ENCODE measurements at places on chromosomes 1 and 21.
A peak's percentile ranks its signal among the peaks of the same experiment; 100 is the strongest.

GRCh38 chr1:30452925-30453324, 270.5 kb downstream of the MATN1 start:
- no peak for DNase-seq

- DNase-seq = no peak
Observed at GRCh38 chr1:17365293-17365692, 6.7 kb upstream of the PADI6 start.

DNA sequence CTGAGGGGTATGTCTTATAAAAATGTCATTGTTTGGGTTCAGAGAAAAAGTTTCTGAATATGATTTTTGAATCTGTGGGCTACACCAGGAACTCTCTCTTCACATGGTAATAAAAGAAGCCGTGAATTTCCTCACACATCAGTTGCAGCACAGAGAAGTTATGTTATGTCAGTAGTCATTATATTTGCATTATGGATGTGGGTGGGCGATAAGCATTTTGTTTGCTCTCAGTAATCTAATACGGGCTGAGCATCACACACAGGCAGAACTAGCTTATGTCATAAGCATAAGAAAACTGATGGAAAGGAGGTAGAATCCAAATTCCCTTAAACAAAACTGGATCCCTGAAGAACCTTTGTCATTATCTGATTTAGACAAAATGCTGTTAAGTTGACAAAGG, 70.8 kb downstream of the PRDM2 start:
- no peak for DNase-seq

GRCh38 chr1:26252718-26253117, 18.7 kb downstream of the CEP85 start:
- no peak for DNase-seq

DNA sequence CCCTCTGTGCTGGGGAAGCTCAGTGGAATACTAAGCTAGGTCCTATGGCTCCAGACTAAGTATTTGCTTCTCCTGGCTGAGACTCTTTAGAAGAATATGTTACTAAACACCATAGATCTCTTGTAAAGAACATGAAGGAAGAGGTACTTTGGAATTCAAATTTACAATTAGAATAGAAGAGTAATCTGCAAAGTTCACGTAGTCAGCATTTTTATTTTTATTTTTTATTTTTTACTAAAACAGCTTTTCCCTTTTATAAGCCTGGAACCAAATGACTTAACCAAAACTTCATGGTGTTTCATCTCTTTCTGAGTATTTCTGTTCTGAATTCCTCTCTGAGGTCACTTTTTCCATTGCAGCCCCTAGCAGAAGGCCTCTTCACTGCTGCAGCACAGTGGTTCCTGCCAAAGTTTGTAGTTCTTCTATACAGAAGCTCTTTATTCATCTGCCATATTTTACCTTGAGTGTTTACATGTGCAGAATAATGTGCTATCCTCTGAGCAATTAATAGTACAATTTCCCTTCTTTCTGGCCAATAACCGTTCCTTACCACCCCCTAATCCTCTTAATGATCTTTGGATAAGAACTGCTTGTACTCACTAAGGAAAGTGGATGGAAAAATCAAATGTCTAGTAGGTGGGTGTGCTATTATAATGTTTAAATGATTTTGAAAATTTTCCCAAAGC, 27.2 kb downstream of the TSEN15 start:
- no peak for DNase-seq

- no peak for DNase-seq
Observed at GRCh38 chr1:186915555-186915954, 86.8 kb downstream of the PLA2G4A start.

DNA sequence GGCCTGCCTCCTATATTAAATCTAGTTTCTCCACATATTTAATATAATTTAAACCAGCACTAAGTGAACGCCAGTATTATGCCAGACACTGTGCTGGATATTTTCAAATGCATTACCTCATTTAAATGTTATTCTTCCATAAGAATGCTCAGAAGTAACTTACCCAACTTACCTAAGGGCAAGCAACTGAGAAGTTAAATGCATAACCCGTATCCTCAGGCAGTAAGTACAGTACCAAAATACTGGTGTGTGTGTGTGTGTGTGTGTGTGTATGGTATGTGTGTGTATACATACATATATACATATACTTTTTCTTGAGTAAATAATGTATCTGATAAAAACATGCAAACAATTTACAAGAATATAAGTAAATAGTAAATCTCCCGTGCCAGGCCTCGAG, 9.0 kb upstream of the TRIM45 start:
- no peak for DNase-seq

DNA sequence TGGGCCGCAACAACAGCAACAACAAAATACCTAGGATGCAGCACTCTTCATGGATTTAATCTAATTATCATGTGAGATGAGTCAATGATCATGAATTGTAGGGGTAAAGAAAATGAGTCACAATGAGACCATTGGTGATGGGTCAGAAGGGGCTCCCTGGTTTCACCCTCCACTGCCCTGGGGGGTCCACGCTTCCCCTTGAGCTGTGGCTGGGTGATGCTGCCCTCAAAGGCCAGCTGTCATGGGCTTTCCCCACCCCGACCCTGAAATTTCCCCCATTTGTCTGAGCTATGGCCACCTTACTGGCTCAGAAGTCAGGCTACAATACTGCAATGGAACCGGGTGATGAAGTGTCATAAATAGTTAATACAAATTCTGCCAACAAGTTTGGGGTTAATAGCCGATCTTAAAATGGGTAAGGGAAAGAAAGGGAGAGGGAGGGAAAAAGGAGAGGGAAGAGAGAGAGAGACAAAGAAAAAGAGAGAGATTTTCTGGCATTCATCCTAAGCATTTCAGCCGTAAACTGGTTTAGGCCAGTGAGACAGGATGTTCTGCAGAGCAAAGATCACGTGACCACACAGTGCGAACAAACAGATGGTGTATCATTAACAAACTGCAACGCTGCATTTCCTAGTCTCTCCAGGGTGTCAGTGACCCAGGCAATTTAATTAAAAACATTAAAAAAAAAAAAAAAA, 143.4 kb upstream of the ERRFI1 start:
- DNase-seq = no peak

GRCh38 chr1:95095833-95096217, 21.3 kb upstream of the TLCD4 start:
- DNase-seq = no peak

DNA sequence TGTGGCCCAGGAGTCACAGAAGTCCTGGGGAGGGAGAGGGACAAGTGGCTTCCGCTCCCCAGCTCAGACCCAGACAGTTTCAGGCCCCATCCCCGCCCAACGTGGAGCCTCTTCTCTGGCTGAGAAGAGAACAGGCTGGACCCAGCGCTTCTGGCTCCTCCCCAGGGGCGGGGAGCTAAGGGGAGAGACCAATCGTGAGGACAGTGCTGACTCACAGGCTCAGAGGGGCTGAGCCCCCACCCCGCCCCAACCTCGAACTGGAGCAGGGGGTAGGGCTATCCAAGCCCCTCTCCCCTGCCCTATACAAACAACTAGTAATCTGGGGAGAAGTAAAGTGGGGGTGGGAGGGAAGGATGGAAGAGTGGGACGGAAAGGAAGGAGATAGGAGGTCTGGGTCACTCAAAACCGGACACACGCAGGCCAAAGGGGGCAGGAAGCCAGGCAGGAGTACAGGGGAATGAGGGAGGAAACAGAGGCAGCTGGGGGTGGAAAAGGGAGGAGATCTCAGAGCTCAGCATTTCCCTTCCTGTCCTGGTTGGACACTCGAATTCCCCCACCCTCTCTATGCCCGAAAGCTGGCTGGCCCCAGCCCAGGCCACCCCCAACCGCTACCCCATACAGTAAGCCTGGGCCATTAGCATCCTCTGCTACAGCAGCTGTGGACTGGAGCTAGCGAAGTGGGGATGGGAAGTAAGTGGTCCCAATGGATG, at the start of gene SHC1:
Gene SHC1, minus strand, starts transcription at position 117 of the 710 bp plus-strand sequence. CDS start 221 bp downstream, outside the sequence.
- DNase-seq = peak; percentile 92

GRCh38 chr1:224640587-224640986, 24.5 kb downstream of the CNIH3 start:
- DNase-seq = peak; percentile 36

GRCh38 chr21:26941421-26941820, 25.5 kb downstream of the ADAMTS5 start:
- DNase-seq = no peak

All from glutamatergic neuron (in vitro differentiated cells).